ENCODE measurements at places on chromosomes 11 and 22. TPM values are rescaled to one million over a fixed set of nuclear protein-coding genes. Genes with fewer than 3 reads are reported as not detected.

- ATAC-seq: no peak
Measured at GRCh38 chr11:8720868-8721608, 38.4 kb downstream of the RPL27A start.

GRCh38 chr11:14373941-14374646, 15.1 kb upstream of the RRAS2 start:
- no peak for ATAC-seq

DNA sequence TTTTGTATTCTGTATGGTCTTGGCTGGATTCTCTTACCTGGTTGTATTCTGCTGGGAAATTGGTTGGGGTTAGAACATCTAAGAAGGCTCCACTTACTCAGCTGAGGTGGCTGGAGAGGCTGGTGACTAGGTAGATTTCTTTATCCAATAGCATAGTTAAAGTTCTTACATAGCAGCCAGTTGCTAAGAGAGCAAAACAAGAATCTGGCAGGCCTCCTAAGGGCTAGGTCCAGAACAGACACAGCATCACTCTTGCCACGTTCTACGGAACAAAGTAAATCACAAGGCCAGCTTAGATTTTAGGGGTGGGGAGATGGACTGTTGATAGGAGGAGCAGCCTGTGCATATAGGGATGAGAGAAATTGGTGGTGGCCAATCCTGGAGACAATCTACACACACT, 141.3 kb upstream of the CCDC90B start:
- ATAC-seq: no peak

GRCh38 chr11:84398017-84398626, 1112.0 kb upstream of the CCDC90B start:
- no peak for ATAC-seq

- peak; percentile 94 for ATAC-seq
Measured at GRCh38 chr22:39502109-39502788, at the start of gene MIEF1. TSS of gene MIEF1 (plus strand) at chr22:39502290. CDS start at chr22:39511295, 9,005 bp downstream.

DNA sequence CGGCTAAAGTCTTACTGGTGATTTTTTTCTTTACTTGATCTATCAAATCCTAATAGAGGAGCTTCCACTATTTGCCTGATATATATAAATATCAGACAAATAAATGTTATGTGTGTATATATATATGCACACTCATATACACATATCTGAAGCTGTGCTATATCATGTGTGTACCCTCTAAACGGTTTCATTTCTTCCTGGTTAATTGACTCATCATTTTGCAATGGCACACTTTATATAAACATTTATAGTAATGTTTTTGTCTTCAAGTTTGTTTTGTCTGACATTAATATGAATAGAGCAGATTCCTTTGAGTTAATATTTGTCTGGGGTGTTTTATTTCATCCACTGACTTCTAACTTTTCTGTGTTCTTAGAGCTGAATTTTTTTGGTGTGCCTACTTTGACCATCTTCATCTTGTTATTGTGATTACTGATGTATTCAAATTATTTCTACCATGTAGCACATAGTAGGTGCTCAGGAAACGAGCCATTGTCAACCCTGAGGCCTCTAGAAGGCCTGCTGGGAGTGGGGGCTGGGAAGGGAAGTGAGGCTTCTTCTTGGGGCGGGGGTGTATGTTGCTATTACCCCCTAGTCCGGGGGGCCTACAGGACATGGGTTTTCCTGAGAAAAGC, 82.6 kb downstream of the LRRC32 start:
- no peak for ATAC-seq

GRCh38 chr11:63866211-63866610, 27.3 kb downstream of the MARK2 start:
- peak; percentile 25 for ATAC-seq

- ATAC-seq: no peak
Measured at GRCh38 chr11:59854871-59855270, 9.6 kb upstream of the CBLIF start.

- ATAC-seq: no peak
Measured at GRCh38 chr22:46609175-46609690, 11.0 kb upstream of the GRAMD4 start.

DNA sequence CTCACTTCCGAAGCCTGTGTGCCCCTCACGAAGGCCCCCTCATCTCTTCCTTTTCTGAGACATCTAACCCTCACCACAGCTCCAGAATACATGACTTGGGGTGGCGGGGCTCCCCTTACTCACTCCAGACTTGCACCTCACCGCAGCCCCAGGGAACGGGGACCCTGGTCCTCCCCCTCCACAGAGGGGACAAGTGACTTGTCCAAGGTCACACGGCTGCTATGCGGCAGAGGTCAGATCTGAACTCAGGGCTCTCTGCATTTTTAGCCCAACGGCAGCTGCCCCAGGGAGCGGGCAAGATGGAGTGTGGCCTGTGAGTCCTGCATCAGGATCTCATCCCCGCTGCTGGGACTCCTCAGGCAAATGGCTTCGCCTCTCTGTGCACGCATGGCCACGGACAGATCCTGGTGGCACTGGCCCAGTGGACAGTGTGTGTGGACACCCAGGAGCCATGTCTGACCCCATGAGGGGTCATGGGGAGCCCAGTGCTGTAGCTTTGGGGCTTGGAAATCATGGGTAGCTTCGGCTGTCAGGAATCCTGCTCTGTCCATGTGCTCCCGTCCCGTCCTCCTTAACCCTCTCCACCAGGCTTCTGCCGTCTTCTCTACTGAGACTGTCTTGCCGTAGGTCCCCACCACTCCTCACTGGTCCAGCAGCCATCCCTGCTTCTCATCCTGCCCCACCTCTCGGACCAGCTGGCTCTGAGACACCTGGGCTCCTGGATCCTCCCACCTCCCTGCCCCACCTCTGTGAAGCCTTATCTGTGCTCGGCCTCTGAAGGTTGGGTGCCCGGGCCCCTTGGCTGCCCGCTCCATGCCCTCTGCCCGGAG, 48.0 kb upstream of the CARS1 start:
- no peak for ATAC-seq

GRCh38 chr11:36241497-36241896, 47.7 kb downstream of the COMMD9 start:
- ATAC-seq: no peak

DNA sequence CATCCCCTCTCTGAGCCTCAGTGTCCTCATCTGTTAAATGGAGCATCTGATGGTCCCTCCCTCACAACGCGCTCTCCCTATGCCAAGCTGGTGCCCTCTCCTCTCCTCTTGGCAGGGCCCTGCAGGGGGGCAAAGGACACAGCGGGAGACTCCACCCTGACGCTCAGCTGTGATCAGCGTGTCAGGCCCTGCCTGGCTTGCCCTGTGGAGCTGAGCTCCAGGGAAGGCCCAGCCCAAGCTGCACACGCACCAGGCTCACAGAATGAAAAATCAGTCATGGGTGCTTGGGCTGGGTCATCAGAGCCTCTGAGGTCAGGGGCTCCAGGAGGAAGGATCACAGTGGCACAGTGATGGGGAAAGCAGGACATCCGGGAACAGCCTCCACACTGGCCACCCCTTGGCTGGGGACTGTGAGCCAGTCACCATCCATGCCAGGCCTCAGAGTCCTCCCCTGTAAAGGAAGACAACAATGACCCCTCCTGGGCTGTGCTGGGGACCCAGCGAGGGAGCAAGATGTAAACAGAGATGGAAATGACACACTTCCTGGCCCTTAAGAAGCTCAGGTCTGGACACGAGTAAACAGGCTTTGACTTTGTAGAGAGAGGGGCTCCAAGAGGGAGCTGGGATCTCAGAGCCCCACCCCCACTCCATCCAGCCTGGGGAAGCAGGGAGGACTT, 36.6 kb downstream of the RPL3 start:
- peak; percentile 49 for ATAC-seq

DNA sequence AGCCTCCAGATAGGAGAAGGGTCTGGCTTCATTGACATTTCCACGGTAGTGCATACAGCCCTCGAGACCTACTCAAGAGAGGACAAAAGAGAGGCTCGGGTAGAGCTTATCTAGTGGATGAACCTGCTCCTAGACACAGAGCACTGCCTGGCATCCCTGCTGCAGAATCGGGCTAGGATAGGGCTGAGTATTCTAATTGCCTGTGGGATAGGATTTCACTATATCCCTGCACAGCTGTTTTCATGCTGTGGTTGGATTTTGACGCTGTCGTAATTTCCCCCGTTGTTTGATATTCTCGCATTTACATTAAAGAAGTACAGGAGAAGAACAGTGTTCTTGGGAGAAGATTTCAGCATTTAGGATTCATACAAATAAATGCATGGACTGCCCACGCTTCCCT, 107.8 kb downstream of the KIRREL3 start:
- peak; percentile 25 for ATAC-seq

GRCh38 chr11:116211147-116211546, 561.6 kb downstream of the BUD13 start:
- ATAC-seq: no peak

DNA sequence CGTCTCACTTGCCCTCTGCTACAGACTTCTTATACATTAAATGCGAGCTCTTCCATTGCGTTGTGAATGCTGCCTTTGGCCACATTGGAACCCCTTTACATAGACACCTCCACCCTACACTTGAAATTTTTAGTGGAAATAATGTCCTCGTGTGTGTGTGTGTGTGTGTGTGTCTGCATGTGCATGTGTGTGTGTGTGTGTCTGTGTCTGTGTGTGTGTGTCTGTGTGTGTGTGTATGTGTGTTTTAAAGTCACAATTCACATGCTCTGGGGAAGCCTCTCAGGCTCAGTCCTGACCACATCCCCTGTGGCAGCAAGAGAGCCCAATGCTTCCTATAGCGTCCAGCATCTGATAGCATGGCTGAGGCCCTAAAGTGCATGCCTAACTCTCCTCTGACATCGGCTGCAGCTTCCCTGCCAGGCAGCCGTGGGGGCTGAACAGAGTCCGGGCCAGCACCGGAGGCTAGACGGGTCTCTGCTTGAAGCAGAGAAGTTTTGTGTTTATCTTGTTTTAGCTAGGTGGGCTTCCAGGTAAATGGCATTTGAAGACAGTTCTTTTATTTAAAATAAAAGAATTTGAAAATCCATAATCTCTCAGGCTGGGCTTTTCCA, 64.5 kb upstream of the EMID1 start:
- ATAC-seq: no peak

- no peak for ATAC-seq
Measured at GRCh38 chr11:124867700-124868099, 2.5 kb downstream of the ROBO3 start.

DNA sequence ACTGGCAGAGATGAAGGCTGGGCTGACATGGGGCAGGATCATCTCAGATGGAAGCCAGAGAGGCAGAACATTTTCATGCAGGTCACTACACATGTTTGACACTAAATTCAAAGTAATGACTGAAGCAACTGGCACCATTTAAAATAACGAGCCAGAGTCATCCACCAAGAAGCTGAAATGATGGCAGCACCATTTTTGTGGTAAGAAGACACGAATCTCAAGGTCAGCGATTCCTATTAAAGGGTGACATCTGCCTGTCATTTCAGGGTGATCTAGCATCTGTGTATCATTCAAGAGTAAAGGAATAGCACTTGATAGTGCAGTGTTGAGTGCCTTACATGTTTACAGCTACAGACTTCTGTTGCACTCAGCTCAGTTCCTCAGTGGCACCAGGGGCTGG, 113.4 kb upstream of the C11orf87 start:
- ATAC-seq: no peak

- peak; percentile 61 for ATAC-seq
Measured at GRCh38 chr11:12110714-12111548, 541 bp downstream of the MICAL2 start.

GRCh38 chr11:13152736-13153541, 124.7 kb upstream of the BMAL1 start:
- no peak for ATAC-seq

- no peak for ATAC-seq
Measured at GRCh38 chr11:80826808-80827207, 1386.0 kb upstream of the TENM4 start.

- ATAC-seq: peak; percentile 93
Measured at GRCh38 chr11:20762116-20762844, 92.9 kb downstream of the NELL1 start.

DNA sequence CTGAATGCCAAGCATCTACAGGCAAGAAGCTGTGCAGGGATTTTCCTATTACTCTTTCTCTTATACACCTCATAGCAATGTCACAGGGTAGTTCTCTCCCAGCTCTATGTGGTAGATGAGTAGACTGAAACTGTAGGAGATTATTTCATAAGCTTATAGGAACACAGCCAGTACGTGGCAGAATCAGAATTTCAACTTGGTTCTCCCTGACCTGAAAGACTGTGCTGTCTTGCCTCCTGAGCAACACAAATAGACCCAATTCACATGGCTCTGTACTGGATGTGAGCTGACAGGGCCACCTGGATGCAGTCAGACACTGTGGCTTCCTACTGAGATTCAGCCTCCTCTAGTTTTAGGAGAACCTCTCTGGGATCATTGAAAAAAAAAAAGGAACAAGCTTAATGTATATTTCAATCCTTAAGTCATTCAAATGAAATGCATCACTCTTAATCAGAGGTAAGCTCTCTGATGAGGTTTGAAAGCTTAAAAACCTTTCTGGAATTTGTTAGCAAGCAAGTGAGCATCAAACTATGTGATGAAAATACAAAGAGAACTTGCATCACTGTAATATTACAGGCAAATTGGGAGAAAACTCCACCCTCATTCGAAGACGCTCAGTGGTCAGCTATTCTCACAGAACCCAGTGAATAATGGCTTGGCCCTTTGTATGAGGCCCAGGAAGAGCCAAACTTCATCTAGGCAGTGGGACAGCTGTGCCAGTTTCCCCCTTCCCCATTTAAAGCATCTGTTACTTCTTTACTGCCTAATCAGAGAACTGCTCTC, 1039.3 kb downstream of the NTM start:
- peak; percentile 78 for ATAC-seq

DNA sequence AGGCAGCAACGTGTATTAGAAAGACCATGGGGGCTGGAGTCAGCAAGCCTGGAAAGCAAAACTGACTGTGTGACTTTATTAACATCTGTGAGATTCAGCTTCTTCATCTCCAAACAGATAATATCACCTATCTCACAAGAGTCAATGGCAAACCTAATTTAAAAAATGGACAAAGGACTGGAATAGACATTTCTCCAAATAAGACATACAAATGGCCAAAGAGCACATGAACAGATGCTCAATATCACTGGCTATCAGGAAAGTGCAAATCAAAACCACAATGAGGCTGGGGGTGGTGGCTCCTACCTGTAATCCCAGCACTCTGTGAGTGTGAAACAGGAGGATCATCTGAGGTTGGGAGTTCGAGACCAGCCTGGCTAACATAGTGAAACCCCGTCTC, 69.6 kb downstream of the CLPB start:
- ATAC-seq: no peak

- ATAC-seq: peak; percentile 38
Measured at GRCh38 chr11:71153005-71153390, 99.4 kb downstream of the SHANK2 start.

GRCh38 chr11:60985501-60985900, 14.0 kb downstream of the CD6 start:
- ATAC-seq: no peak

GRCh38 chr11:14184028-14184940, 174.7 kb downstream of the RRAS2 start:
- peak; percentile 67 for ATAC-seq

Gene LMO2
- total RNA-seq: 81.7 TPM

Gene NRGN
- 0.49 TPM for total RNA-seq

Gene SMTNL1
- 0.57 TPM for total RNA-seq

Gene OR5B21
- total RNA-seq: not detected

Gene BATF2
- total RNA-seq: 0.46 TPM

Gene LDLRAD3
- total RNA-seq: 16.2 TPM

Gene CD3E
- 0.41 TPM for total RNA-seq

Gene BLID
- 0.86 TPM for total RNA-seq

Gene RPL3
- total RNA-seq: 1,974 TPM

Gene OR5A1
- not detected for total RNA-seq

Gene MAFF
- 14.5 TPM for total RNA-seq

Gene SLC22A9
- total RNA-seq: not detected

Data from motor neuron (in vitro differentiated cells).